ENCODE measurements at places on chromosomes 7 and 10. TPM values are rescaled to one million over a fixed set of nuclear protein-coding genes. Genes with fewer than 3 reads are reported as not detected.

The BTBD16 gene
- not detected for total RNA-seq

The MYO3A gene
- total RNA-seq, result not detected

The GIMAP7 gene
- total RNA-seq, result 30.9 TPM

The CYP2C18 gene
- total RNA-seq, result not detected

The LEP gene
- not detected for total RNA-seq

The DMTF1 gene
- total RNA-seq, result 116 TPM

The CRYGN gene
- total RNA-seq, result not detected

The MET gene
- 103 TPM for total RNA-seq

The COL26A1 gene
- not detected for total RNA-seq

The SPDYE16 gene
- not detected for total RNA-seq

The LIPN gene
- total RNA-seq, result not detected

The CTAGE4 gene
- 1.1 TPM for total RNA-seq

The GIMAP6 gene
- 156 TPM for total RNA-seq

The TYSND1 gene
- total RNA-seq, result 5.2 TPM

The FAM25A gene
- not detected for total RNA-seq

The UPK3B gene
- 0.13 TPM for total RNA-seq

Data from thoracic aorta endothelial cell (primary cell).